ENCODE measurements at places on chromosomes 2 and 18.
A peak's percentile ranks its signal among the peaks of the same experiment; 100 is the strongest.

- no peak for DNase-seq
Observed at GRCh38 chr18:54776282-54776977, 51.8 kb upstream of the RAB27B start.

- DNase-seq = no peak
Observed at GRCh38 chr2:113228991-113229716, 49.6 kb downstream of the PAX8 start.

GRCh38 chr2:3079959-3080948, 297.4 kb downstream of the EIPR1 start:
- DNase-seq = no peak

GRCh38 chr2:74947703-74948102, 10.7 kb upstream of the POLE4 start:
- DNase-seq = no peak

DNA sequence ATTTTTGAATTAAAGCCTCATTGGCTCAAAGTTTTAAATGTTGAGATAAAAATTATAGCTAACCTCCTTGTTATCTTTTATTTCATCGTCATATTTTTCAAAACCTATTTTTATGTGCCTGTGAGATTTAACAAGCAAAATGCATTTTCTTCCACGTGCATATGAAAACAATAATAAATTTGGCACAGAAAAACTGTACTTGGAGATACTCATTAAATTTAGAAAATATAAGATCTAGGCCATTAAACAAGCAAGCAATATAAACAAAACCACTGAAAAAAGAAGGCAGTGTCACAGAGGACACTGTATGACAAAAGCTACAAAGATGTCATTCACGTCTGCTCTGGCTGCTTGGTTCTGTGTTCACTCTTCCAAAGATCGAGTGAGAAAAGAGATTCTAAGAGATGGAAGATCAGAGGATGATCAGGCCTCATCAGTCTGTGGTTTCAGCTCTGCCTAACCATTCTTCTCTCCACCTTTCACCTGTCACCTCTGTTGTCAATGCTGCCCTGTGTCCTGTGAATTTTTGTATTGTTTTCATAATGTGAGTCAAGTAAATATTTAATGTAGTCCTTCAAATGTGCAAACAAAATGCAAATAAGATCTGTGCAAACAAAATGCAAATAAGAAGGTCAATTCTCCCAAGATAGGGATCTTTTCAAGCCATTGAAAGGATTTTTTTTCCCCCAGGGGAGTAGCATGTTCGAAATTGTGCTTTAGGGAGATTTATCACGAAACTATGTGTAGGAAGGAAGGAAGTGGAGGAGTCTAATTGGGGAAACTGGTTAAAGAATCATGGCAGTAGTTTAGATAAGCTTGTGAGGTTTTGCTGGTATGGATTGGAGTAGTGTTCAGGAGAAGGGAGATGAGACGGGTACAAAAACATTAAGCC, 138.7 kb upstream of the RBMS1 start:
- no peak for DNase-seq

DNA sequence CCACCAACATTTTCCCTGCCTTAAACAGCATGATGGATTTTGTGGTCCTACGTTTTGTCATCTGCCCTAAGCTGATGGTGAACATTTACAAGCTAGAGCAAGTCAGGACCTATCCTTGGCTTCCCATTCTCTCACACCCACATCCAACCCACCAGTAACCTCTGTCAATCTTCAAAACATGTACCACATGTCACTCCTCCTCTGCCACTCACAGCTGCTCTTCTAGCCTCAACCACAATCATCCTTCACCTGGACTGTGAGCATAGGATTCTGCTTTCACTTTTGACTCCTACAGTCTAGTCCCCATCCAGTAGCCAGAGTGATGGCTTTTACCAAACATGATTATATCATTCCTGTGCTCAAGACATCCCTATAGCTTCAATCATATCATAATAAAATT, 279.8 kb upstream of the DLGAP1 start:
- DNase-seq = no peak

GRCh38 chr2:224183086-224183485, 144.0 kb upstream of the SERPINE2 start:
- DNase-seq = no peak

DNA sequence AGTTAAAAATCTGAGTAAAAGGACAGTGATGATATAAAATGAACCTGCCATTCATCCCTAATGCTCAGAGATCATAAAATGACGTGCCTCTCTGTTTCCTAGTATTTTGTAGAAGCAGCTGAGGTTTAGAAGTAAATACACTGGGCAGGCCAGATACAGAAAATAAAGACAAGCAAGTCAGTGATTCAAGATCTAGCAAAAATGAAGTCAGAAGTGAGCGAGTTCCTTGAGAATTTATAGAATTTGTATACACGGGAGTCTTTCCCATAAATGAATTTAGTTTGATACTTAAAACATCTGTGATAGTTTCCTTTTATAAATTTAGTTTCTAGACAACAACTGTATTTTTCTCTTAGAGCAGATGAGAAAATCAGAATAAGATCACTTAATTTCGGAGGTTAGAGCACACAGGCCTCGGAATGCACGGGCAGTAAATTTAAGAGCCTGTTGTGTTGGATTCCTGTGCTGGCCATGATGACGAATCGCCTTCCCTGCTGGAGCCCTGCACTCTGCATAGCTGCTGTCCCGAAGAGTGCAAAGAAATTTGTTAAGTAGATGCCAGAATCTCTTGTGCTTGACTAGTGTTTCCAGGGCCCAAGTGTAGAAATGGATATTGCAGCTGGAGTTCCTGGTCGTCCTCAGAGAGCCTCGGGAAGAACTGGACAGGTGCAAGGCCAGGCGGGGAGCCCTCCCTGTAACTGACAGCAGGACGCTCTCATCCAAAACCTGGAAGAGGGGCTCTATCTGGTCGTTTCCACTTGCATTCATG, 83.7 kb upstream of the RBM44 start:
- no peak for DNase-seq

DNA sequence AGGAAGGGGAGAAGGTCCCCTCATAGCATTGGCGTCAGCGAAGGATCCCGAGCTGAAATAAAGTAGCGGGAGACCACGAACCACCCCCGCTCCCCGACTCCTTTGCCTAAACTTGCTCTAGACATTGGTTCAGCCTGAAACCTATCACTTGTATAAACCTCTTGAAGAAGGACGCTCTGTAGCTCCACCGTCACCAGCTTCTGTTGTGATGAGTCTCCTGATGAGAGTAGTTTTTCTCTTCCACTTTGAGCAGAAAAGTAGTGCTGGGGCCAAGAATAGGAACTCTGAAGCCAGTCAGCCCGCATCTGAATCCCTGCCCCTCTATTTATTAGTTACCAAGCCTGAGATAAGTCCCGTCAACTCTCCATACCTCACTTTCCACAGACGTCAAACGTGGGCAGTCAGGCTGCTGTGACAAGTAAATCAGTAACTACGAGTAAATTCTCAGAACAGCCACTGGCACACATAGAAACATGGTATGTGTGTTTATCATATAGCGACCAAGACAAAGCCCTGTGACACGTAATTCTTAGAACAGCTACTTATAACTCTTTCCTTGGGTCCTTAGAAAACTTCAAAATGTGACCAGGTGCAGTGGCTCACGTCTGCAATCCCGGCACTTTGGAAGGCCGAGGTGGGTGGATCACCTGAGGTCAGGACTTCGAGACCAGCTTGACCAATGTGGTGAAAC, 61.7 kb downstream of the CD226 start:
- peak; percentile 60 for DNase-seq

- DNase-seq = no peak
Observed at GRCh38 chr2:64287202-64287740, 143.1 kb upstream of the PELI1 start.

GRCh38 chr2:235008584-235009044, 56.8 kb downstream of the SH3BP4 start:
- DNase-seq = no peak

DNA sequence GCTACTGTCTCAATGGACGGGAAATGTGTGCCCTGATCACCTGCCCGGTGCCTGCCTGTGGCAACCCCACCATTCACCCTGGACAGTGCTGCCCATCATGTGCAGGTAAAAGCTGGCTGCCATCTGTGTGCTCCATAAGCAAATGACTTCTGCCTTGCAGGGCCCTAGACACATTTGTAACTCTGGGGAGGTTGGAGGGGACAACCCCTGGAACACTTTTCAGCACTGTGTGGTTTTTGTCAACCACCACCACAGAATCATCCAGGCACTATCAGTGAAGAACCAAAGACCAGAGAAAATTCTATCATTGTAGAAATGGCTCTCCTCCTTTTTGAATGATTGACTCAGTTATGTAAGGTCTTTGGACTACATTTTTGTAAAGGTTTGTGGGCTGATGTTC, 84.3 kb downstream of the FEZ2 start:
- DNase-seq = no peak

DNA sequence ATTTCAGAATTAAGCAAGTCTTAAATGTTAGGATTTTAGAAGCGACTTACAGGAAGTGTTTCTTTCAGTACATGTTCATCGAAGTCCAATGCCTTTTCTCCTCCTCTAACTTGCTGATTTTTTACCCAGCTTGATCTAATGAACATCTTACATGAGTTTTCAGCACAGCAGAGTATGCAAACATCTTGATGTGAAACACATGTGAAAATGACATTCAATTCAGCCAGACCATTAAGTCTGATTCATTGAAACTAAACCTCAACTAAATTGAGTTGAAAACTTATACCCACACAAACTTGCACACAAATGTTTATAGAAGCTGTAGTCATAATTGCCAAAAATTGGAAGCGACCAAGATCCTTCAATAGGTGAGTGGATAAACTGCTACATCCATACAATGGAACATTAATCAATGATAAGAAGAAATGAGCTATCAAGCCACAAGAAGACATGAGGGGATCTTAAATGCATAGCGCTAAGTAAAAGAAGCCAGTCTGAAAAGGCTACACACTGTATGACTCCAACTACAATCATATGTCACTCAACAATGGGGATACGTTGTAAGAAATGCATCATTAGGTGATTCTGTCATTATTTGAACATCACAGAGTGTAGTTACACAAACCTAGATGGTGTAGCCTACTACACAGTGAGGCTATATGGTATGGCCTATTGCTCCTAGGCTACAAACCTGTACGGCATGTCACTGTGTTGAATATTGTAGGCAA, 18.5 kb downstream of the PSTPIP2 start:
- no peak for DNase-seq

GRCh38 chr2:217826520-217826919, 176.3 kb downstream of the TNS1 start:
- DNase-seq = no peak

DNA sequence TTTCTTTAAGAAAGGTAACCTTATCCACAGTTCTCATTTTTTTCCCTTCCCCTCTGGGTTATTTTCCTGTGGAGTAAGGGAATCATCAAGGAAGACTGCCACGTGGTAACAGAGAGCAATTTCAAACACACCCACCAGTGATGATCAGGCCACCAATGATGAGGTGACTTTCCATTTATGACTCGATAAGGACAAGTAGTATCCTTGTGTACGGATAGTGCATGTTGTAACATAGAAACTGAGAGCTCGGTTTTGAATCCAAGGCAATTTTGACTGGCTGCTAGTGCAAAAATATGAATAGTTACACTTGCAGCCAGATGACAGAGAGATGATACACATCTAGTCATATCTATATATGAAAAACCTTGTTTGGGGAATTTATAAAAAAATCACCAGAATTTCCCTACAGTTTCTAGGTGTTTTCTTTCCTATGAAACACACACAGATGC, 143.6 kb upstream of the TCF4 start:
- no peak for DNase-seq

GRCh38 chr18:5444269-5444668, 99.5 kb downstream of the EPB41L3 start:
- DNase-seq = no peak

DNA sequence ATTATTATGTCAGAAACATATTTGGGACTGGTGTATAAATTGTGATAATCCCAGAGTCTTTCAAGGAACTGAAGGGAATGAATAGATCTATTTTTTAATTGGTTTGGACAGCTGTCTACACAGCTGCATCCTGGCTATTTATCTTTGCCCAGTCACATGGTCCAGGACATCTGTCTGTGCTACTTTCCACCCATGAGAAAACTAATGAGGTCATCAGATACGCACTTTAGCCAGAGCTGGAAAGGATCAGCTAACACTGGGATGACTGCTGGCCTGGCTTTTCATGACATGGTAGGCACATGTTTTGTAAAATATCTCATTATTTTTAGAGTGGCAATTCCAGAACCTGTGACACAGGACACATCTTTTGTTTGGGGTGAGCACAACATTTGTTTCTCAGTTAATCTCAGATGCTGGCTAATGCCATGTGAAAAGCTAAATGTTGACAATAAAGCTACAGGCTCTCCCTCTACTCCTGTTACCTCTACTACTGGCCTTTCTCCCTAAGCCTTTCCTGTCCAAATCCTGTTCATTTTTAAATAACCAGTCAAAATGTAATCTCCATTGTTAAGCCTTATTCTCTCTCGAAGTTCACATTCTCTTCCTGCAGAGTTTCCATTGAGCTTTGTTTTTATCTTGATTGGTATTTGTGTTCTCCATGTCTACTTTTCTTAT, 500.7 kb downstream of the RIT2 start:
- no peak for DNase-seq

DNA sequence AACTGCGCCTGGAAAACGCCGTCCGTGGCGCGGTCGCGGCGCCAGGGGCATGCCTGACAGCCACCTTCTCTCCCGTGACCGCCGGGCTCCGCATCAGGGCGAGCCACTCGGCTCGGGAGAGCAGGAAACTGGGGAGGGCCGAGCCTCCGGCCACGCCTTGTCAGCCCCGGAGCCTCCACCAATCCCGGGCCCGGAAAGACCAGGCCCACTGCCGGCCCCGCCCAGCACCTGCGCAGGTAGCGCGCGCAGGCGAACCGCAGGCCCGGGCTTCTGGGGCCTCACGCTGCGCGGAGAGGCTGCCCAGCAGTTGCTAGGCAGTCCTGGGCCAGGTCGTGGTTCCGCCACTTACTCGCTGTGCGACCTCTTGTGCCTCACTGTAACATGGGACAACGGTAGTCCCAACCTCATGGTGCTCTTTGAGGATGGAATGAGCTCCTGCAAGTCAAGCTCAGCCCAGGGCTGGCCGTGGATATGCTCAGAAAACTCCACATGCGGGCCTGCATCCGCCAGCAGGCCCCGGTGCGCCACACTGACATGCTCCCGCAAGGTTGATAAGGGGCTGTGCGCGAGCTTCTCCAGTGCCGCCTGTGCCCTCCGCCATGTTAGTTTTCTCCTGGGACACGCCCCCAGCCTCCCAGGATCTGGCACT, 97.1 kb downstream of the INHBB start:
- DNase-seq = peak; percentile 2

- no peak for DNase-seq
Observed at GRCh38 chr18:58223717-58224424, 179.8 kb downstream of the NEDD4L start.

Data from CD4-positive, alpha-beta T cell treated with Interleukin-21 for 1 hour (primary cell).